ENCODE measurements at places on chromosomes 1 and 21.

DNA sequence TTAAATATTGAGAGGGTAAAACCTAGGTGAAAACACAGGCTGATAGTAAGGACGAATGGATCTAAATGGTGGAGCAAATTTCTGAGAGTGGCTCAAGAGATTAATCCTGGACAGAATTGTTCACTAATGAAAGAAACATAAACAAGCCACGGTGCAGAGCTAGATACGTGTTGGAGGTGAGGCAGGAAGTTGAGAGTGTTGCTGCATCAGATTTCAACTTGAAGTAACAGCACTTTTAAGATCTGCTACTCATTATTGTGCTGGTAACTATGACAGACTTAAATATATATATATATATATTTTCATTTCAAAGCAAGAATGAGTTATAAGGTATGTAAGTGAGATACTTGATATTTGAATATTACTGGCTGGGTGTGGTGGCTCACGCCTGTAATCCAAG lies 64.9 kb downstream of the PTGS2 start:
- no peak for DNase-seq

GRCh38 chr1:33346533-33346926 lies 25.6 kb upstream of the A3GALT2 start:
- no peak for DNase-seq

GRCh38 chr1:109628540-109629321 lies 9.1 kb downstream of the AMPD2 start:
- DNase-seq = peak; percentile 46

GRCh38 chr1:18643154-18644012 lies 12.7 kb downstream of the PAX7 start:
- DNase-seq = no peak

GRCh38 chr1:10637834-10638558 lies 158.4 kb downstream of the CASZ1 start:
- no peak for DNase-seq

DNA sequence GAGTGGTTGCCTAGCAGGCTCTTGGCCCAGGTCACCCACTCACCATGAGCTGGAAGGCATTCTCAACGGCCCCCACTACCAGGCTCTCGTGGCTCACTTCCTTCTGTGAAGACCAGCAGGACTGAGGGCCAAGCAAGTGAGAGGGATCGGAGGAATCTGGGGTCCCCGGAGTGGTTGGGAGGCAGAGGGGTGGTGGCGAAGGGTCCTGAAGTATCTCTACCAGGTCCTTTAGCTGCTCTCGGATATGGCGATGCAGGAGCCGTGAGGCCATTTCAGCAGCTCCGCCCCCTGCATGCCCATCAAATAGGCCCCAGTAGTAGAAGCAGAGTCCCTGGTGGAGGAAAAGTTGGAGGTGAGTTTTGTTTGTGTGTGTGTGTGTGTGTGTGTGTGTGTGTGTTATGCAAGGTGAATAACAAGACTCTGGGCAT lies 2.4 kb downstream of the PPM1J start:
- no peak for DNase-seq

DNA sequence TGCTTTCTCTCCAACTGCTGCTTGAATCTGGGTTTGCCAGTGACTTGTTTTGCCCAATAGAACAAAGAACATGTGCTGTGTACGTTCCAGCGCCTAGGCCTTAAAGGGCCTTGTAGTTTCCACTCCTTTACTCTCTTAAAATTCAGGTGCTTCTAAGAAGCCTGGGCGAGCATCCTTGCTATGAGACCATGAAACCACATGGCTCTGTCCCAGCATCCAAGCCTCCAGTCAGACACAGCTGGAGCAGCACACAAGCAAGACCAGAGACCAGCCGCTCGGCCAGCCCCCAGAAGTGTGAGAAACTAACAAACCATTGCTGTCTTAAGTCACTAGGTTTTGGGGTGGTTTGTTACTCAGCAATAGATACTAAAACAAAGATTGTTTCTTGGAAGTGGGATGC lies 15.1 kb downstream of the PLEKHO1 start:
- DNase-seq = no peak

GRCh38 chr1:200291106-200291505 lies 118.7 kb downstream of the ZNF281 start:
- no peak for DNase-seq

DNA sequence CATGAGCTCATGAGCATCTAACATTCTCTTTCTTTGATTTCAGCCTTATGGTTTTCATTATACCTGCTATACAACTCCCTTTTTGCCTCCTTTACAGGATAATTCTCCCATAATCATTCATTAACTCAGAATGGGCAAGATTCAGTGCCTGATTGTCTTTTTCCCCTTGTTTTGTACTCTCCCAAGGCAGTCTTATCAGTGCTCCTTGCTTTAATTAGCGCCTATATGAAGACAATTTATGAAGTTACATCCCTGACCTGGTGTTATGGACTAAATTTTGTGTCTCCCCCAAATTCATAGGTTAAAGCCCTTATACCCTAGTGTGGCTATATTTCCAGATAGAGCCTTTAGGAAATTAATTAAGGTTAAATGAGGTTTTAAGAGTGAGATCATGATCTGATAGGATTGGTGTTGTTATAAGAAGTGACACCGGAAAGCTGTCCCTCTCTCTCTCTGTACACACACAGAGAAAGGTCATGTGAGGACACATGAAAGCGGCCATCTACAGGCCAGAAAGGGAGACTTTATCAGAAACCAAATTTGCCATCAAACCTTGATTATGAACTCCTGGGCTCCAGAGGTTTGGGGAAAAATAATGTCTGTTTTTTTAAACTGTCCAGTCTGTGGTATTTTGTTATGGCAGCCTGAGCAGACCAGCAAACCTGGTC lies 185.8 kb upstream of the CHODL start:
- no peak for DNase-seq

GRCh38 chr1:8495928-8496401 lies 178.1 kb downstream of the SLC45A1 start:
- no peak for DNase-seq

DNA sequence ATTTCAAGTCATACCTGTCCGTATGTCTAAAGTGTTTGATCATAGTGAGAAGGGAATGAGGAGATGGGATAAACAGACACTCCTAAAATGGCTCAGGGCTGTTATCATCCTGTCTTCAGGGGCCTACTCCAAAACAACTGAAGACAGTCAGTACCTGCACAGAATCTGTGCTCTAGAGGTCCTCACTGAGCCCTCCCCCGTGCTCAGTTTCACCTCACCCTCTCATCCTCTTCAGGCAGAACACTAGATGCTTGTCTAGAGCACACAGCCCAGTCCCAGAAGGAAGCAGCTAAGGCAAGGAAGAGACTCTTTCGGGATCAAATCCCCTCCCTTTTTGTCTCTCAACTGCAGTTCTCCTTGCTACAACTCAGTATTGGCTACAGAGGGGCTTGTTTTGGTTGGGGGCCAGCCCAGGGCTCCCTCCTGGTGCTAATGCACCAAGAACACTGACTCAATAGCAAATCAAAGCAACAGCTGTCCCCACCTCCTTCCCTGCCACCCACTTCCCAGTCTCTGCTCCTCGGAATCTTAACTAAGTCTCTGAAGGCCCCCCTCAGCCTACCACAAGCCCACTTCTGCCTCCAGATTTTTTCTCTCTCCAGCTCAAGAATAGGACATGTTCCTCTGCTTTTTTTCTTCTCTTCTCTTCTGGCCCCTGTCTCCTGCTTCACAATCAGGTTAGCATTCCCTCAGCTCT lies 10.1 kb downstream of the CADM3 start:
- DNase-seq = no peak

DNA sequence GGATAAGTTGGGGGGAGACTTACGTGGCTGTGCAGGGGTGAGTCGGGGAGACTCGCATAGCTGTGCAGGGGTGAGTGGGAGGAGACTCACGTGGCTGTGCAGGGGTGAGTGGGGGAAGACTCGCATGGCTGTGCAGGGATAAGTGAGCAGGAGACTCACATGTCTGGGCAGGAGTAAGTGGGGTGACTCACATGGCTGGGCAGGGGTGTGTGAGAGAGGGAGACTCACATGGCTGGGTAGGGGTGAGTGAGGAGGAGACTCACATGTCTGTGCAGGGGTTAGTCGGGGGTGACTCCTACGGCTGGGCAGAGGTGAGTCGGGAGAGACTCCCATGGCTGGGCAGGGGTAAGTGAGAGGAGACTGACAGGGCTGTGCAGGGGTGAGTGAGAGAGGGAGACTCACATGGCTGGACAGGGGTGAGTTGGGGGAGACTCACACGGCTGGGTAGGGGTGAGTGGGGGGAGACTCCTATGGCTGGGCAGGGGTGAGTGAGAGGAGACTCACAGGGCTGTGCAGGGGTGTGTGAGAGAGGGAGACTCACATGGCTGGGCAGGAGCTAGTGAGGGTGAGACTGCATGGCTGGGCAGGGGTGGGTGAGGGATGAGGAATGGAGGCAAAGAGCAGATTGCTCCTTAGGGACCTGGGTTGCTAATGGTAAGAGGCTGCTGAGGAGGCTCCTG lies 56.0 kb upstream of the ABCG1 start:
- no peak for DNase-seq

DNA sequence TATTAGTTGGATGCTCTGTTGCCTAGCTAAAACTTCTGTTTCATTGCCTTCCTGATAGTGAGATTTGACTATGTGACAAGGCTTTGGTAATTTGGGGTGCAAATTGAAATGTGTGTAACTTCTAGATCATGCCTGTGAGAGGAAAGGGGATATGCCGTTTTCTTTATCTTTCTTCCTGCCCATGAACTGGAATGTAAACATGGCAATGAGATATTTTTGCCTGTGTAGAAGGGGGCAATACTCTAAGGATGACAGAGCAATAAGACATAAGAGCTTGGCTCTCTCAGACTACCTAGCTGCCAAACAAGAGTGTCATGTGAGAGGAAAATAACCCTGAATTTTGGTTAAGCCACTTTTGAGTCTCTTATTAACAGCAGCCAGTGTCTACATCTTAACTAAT lies 49.7 kb downstream of the RAP1A start:
- no peak for DNase-seq

DNA sequence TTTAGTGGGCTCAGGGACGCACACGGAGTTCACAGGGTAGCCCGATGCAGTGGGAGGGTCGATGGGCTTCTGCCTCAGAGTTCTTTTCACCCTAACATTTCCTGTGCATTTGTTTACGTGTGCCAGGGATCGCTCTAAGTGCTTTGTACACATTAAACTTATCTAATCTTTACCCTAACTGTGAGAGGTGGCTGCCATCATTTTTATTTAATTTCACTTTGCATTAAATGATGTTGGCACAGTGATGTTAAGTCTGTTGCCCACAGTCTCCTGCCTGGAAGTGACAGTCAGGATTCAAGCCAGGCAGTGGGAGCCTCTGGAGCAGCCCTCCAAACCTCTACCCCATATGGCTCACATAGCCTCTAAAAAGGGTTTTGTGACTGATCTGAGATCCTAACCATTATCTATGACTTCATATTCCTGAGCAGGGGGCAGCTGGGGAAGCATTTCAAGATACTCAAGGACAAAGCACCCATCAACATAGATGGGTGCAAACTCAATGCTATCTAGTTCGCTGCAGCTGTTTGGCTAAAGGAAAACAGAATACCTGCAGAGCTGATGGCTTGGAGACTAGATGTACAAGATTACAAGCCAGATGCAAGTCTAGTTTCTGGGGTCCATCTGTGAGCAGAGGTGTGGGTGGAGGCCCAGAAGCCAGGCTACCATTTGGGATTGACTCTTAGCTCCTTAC lies 303.8 kb downstream of the DISC1 start:
- DNase-seq = no peak

GRCh38 chr1:84272401-84272800 lies 29.1 kb upstream of the SAMD13 start:
- no peak for DNase-seq

GRCh38 chr1:112418099-112418892 lies 22.3 kb downstream of the CTTNBP2NL start:
- DNase-seq = no peak

GRCh38 chr1:20551945-20552727 lies at the start of gene FAM43B:
FAM43B (plus strand) TSS chr1:20552573; CDS start chr1:20552974, 401 bp downstream.
- DNase-seq = no peak

Data from non-pigmented ciliary epithelial cell (primary cell).